ENCODE measurements at places on chromosomes 11 and 22.

DNA sequence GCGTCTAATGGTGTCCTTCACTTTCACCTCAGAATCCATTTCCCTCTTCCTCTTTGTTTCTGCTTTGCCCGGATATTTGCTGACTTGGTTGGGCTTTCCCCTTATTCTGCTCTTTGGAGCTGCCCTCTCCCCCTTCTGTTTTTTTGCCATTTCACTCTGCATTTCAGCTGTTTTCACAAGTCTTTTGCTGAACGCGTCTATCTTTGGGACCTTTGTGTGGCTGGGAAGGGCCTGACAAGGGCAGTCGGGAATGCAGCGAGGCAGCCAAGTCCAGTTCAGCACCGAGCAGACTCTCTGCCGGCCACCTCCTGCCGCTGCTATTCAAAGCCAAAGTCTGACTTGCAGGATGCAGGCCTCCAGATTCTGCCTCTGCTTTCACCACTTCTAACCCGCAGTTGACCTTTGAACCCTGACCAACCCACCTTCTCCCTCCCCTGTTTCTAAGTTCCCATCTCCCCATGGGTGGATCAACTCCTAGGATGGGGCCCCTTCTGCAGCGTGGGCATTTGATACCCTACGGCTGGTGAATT, 38.2 kb downstream of the FEZ1 start:
- DNase-seq = no peak

- DNase-seq = no peak
These were observed 54.0 kb downstream of the SLC36A4 start for GRCh38 chr11:93143800-93144199.

DNA sequence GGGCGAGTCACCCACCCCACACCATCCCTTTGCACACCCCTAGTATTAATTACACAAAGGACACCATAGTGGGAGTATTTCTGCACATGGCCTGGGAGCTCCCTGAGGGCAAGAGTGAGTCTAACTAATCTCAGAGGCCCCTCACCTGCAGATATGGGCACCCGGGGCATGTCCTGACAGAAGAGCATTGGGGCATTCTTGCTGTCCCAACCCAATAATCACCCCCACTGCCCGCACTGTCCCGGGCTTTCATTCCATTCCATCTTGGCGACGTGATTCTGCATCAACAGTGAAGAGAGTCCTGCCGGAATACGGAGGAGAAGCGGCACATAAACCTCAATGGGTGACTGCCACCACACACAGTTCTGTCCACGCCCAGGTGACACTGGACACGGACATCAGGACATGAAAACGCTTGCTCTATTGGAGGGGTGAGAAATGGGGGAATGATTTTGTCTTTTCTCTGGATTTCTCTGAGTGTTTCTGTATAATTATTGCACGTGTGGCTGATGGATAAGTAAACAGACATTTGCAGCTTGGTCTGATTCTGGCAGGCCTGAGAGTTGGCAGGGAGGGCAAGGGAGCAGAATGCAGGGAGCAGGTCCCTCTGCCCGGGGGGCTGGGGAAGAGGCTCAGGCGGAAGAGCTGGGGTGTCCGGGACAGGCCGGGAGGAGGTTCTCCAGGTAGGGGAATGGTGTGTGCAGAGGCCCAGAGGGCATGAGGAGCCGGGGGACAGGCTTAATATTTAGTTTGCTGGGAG, 38.2 kb downstream of the SCUBE1 start:
- DNase-seq = no peak

DNA sequence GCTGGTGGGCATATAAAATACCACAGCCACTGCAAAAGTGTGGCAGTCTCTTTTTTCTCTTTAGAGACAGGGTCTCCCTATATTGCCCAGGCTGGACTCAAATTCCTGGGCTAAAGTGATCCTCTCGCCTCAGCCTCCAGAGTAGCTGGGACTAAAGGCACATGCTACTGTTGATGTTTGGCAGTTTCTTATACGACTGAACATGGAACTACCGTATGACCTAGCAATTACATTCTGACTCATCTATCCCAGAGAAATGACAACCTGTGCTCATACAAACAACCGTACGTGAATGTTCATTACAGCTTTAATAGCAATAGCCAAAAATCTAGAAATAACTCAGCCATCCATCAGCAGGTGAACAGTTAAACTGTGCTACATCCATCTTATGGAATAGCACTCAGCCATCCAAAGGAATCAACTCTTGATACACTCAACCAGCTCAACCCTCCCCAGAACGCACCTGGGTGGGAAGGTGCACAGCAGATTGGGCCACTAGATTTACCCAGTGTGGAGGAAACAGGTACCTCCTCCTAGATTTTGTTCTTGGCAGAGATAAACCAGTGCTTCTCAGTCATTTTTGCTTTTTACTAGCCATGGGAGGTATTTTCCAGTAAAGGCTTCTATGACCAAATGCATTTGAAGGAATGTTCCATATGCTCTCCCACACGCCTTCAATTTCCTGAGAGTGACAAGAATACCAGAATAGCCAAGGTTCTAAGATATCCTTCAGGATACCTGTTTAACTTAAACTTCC, 130.5 kb downstream of the MED15 start:
- no peak for DNase-seq

- DNase-seq = no peak
These were observed 10.6 kb downstream of the SPTBN2 start for GRCh38 chr11:66718320-66718971.

- no peak for DNase-seq
These were observed 1.0 kb upstream of the PLEKHB1 start for GRCh38 chr11:73645121-73645969.

DNA sequence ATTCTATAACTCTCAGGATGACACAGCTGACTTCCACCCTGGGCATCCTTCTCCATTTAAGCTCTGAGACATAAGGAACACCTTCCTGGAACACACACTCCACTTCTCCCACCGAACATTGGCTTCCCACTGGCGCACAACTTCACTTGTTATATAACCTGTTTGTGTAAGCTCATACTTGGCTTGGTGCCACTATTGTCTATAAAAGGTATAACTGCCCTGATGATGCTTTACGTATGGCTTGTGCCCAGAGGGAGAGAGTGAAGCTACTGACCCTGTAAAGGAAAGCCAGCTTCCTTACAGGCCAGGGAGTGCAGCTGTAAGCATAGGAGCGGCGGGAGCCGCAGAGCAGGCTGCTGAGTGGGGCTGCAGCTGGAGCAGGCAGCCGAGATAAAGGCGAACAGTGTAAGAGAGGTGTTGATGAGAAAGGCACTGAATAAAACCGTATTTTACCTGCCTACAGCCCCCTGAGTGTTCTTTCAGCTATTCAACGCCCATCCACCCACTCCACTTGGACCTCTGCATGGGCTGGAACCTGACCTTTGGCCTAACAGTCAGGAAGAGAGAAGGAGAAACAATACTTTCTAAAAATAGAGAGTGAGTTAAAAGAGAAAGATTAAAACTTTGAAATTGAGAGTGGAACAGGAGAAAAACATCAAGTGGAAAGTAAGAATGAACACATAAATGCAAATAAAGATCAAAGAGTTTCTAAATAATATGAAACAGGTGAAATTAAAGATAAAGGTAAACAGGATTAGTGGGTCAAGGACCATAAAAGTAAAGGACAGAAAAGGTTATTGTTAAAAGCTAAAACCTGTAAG, 252.1 kb upstream of the ARHGAP42 start:
- no peak for DNase-seq

DNA sequence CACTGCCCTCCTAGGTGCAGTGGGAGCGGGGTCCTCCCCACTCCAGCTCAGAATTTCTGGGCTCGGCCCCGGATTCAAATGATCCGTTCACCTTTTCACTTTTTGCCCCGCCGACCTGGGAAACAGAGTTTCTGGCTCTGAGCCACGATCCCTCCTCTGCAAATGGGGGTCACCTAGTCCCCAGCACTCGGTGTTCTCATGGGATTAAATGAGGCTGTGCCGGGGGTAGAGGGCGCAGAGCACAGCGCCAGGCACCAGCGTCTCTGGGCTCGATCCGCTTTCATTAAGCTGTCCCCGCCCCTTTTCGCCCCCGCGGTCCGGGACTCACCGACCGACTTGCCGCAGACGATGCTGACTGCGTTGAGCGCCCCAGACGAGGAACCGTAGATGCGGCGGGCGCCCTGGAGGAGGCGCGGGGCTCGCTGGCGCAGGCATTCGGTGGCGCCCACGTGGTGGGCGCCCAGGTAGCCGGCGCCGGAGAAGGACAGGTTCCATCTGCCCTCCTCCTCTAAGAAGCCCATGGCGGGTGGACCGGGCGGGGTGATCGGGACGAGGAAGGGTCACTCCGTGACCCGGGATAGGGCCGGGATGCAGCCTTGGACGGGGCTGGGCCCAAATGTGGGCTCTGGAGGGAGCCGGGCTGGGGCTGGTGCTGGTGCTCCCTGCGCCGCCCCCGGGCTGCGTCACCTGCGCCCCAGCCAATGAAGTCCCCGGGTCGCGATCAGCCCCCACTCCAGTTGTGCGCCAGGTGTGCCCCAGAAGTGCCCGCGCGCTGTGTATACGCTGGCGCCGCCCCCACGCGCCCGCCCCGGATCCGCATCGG, at the start of gene PNPLA5:
PNPLA5 (minus strand) TSS at position 654 of the 823 bp plus-strand sequence; CDS start at position 521, 133 bp downstream.
- DNase-seq = no peak

DNA sequence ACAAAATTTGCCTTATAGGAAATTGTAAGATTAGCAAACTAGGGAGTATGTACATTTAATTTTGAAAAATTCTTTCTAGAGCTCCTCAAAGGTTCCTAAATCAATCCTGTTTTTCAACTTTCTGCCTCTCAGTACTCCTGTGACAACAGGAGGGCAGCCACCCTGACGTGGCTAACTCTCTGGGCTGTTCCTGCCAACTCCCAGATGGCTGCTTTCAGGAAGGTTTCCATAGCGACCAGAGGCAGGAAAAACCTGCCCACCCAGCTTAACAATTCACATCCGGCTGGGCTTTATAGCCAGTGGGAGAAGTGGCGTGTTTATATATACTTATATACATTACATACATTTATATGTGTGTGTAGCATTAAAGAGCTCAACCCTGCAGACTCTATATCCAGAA, 26.5 kb downstream of the SGSM3 start:
- no peak for DNase-seq

DNA sequence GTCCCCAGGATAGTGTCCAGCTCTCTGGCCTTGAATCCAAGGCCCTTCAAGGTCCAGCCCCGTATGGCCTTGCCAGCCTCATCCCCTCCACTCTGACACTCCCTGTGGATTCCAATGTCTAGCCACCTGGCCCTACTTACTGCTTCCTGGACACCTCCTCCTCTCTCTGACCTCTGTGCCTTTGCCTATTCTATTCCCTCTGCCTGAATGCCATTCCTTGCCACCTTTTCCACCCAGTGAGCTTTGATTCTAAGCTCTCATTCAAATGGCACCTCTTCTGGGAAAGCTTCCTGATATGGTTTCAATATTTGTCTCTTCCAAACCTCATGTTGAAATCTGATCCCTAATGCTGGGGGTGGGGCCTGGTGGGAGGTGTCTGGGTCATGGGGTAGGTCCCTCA, 31.9 kb upstream of the TTLL12 start:
- DNase-seq = no peak

DNA sequence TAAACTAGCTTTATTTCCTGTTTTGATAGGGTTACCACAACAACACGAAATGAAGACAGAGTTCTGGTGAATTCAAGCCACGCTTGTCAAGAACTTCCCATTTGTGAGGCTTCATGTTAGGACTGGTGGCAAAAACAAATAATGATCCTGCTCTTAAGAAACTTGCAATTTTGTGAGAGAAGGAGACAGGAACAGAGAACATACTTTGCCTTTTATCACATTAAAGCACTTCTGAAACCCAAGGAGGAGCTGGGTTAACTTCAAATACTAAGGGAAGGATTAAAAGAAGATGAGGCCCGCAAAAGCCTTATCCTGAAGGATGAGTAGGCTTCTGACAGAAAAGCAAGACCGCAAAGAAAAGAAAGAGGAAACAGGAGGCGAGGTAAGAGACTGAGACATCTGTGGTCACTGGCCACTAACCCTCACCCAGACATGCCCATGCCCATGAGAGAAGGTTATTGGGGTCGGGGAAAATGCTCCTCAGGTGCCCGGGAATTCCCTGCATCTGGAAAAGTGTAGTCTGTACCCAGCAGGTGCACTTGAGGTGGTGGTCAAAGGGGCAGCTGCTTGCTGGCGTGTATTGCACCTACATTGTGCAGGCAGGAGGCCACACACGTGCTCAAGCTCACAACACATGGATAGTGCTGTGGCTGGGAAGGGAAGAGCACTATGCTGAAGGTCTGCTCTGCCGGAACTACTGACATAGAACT, 50.5 kb downstream of the MAPK1 start:
- DNase-seq = peak; percentile 43

- no peak for DNase-seq
These were observed 3.4 kb downstream of the C11orf71 start for GRCh38 chr11:114396916-114397315.

DNA sequence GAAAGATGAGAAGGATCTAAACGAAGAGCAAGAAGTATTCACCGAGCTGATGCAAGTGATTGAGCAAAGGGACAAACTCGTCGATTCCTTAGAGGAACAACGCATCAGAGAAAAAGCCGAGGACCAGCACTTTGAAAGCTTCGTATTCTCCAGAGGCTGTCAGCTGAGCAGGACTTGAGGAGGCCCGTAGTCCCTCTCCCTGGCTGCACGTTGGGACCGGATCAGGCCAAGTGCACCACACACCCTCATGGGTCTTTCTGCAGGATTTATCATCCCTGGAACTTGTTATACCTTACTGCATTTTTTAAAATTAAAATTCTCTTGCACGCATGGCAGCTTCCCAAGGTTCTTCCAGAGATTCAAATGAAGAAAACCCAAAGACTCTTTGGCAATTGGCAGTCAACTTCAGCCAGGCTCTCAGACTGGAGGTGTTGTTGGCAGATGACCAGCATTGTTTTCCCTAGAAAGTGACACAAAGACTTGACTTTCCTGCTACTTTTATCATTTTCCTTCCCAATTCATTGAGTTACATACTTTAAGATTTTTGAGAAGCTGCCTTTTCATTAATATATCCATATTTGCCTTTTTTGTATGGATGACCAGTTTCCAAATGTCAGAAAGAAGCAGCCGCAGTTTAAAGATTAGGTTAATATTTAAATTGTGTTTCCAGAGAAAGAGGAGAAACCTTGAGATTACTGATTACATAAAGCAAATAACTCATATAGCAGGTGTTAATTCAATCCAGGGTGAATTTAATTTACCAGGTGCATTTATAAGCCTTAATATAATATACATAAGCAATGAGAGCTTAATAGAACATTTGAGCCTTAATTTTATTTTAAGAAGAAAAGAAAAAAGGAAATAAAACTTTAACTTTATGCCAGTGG, 18.8 kb upstream of the PARVA start:
- no peak for DNase-seq

- DNase-seq = peak; percentile 22
These were observed 20.8 kb upstream of the LMO2 start for GRCh38 chr11:33912405-33913361.

GRCh38 chr11:69899957-69900821, 81.0 kb upstream of the FGF3 start:
- DNase-seq = no peak
